ENCODE measurements at places on chromosomes 2 and 18. TPM values are rescaled to one million over a fixed set of nuclear protein-coding genes. Genes with fewer than 3 reads are reported as not detected.

Gene GCG
- total RNA-seq: not detected

Gene COLEC11
- 0.39 TPM for total RNA-seq

Gene PLGLB2
- total RNA-seq: 0.57 TPM

Gene TRABD2A
- total RNA-seq: 1.7 TPM

DNA sequence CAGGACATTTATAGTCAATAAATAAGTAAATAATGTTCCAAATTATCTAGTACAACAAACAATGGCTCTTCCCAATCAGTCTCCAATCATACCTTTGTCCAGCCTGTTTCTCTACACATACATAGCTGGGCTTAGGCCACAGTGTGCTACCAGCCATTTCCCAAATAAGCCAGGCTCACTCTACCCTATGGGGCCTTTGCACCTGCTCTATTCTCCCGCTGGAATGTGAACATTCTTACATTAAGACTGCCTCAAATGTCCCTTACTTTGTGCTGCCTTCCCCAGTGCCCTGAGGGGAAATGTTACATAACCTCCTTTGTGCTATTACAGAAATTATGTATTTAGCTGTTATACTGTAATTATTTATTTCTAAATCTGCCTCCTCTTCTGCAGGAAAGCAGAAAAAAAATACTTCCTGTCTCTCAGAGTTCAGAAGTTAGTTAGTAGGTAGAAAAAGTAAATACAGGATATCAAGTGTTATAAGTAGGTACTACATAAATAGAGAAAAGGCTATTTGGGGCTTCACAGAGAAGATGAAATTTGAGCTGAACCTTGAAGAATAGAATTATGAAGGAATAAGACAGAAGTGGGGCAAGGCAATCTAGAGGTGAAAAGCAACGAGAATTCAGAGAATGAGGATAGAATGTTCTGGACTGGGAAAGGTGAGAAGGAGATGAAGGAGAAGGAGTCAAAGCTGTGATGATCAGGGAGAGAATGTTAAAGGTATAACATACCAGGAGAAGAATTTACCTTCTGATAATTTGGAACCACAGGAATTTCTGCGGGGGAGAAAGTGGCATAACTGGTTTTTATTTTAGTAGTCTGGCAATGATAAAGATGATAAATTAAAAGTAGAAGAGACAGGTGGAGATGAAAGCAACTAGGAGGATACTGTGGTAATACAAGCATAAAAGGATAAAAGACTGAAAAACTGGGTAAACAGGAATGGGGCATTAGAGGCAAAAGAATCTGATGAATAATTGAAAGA, 37.0 kb downstream of the ROCK1 start:
- no peak for DNase-seq

- DNase-seq: no peak
Measured at GRCh38 chr18:78525366-78526111, 454.1 kb upstream of the SALL3 start.

- DNase-seq: no peak
Measured at GRCh38 chr2:226608451-226608850, 191.2 kb downstream of the IRS1 start.

DNA sequence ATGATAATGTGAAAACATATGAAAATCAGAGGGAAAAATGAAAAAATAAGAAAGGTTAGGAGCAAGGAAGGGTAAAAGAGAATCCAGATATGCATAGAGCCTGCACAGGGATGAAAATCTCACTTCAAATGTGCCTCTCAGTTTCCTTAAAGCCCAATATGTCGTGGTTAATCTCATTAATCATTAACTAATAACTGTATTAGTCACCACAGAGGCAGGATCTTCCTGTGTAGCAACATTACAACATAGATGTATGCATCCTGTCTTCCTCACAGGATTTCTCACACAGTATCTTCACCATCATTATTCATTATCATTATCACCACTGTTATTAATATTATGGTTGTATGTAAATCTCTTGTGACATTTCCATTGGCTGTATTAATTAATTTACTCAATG, 361.2 kb upstream of the SOX11 start:
- DNase-seq: no peak

Data from suprapubic skin (tissue), 4 donors.